ENCODE measurements at places on chromosomes 13 and 19.

DNA sequence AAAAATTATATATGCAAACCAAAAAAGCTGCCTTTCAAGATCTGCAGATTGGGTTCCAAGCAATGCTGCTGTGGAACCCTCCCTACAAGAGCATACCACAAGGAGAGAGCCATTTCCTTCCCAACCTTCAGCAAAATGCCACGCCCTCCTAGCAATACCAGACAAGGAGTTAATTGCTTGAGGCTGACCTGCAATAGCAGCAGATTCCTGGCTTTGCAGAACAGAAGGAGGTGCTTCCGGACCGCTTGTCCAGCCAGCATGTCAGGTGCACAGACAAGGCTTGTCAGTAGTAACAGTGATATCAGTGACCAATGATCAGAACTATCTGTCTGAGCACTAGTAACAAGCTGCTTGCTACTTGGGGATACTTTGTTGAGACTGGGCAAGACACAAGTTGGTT lies 301.6 kb downstream of the FGF14 start:
- no peak for DNase-seq

- DNase-seq, result no peak
Observed at GRCh38 chr19:10544753-10545251, 1.1 kb downstream of the ATG4D start.

GRCh38 chr19:7908078-7908699 lies 4.5 kb downstream of the MAP2K7 start:
- DNase-seq, result no peak

DNA sequence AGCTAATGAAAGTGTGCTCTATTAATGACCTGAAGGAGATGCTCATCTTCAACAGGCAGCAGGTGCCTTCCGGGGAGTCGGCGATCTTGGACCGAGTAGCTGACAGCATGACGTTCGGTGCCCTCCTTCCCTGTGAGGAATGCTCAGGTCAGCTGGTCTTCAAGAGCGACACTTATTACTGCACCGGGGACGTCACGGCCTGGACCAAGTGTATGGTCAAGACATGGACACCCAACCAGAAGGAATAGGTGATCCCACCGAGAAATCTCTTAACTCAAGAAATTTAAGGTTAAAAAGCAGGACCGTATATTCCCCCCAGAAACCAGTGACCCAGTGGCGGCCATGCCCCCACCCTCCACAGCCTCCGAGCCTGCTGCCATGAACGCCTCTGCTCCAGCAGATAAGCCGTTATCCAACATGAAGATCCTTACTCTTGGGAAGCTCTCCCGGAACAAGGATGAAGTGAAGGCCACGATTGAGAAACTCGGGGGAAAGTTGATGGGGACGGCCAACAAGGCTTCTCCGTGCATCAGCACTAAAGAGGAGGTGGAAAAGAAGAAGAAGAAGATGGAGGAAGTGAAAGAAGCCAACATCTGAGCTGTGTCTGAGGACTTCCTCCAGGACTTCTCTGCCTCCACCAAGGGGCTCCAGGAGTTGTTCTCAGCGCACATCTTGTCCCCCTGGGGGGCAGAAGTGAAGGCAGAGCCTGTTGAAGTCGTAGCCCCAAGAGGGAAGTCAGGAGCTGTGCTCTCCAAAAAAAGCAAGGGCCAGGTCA lies 22.8 kb upstream of the ANKRD10 start:
- no peak for DNase-seq

- no peak for DNase-seq
Observed at GRCh38 chr19:43395561-43395960, 19.1 kb upstream of the TEX101 start.

Data from right forelimb (tissue), 1 donor.